Cerebellar nuclear complex (tissue), 1 donor: ENCODE measurements at places on chromosomes 16 and 17.

GRCh38 chr17:18331879-18332278 is 16.8 kb downstream of the SMCR8 start:
- no peak for DNase-seq

- no peak for DNase-seq
These were observed 3.9 kb downstream of the ZNF750 start for GRCh38 chr17:82835766-82836512.

DNA sequence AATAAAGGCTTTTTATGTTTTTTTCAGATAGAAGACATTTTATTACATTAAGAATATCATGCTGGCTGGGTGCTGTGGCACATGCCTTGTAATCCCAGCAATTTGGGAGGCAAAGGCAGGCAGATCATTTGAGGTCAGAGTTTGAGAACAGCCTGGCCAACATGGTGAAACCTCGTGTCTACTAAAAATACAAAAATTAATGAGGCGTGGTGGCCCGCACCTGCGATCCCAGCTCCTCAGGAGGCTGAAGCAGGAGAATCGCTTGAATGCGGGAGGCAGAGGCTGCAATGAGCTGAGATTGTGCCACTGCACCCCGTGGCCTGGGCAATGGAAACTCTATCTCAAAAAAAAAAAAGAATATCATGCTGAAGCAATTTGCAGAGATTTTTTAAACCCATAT is 29.1 kb upstream of the HAPSTR1 start:
- DNase-seq: no peak

GRCh38 chr17:80381416-80381923 is 33.5 kb upstream of the ENDOV start:
- DNase-seq: no peak

DNA sequence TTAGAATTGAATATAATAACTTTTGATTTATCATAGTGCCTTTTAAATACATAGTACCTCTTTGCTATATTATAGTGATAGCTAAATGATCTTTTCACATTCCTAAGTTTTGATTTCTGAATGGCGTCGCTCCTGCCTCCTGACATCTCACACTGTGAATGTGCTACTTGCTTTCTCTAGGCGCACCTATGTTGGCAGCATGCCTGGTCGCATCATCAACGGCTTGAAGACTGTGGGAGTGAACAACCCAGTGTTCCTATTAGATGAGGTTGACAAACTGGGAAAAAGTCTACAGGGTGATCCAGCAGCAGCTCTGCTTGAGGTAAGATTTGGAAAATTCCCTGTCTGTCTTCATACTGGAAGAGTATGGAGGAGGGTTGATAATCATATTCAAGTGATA is 29.8 kb upstream of the ABCC11 start:
- DNase-seq: no peak

- no peak for DNase-seq
These were observed 11.8 kb downstream of the SLC16A3 start for GRCh38 chr17:82240506-82241182.

DNA sequence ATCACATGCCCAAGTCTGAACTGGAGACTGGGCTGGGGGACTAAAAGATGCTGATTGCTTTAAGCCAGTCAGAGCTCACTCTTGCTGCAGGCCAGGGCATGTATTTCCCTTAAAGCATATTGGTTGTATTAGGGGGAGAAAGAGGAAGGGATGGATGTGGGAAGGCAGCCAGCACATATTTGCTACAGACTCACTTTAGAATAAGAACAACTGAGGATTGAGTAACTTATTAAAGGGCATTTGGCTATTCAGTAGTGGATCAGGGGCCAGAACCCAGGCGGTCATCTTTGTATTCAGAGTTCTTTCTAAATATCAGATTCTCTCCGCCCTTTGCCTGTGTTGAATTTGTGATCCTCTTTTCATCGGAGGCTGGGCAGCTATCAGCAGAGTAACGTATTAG is 231.7 kb downstream of the HAPSTR1 start:
- DNase-seq: no peak
